Lung (tissue), 17 donors: ENCODE measurements at places on chromosomes 3 and 15. TPM values are rescaled to one million over a fixed set of nuclear protein-coding genes. Genes with fewer than 3 reads are reported as not detected.

DNA sequence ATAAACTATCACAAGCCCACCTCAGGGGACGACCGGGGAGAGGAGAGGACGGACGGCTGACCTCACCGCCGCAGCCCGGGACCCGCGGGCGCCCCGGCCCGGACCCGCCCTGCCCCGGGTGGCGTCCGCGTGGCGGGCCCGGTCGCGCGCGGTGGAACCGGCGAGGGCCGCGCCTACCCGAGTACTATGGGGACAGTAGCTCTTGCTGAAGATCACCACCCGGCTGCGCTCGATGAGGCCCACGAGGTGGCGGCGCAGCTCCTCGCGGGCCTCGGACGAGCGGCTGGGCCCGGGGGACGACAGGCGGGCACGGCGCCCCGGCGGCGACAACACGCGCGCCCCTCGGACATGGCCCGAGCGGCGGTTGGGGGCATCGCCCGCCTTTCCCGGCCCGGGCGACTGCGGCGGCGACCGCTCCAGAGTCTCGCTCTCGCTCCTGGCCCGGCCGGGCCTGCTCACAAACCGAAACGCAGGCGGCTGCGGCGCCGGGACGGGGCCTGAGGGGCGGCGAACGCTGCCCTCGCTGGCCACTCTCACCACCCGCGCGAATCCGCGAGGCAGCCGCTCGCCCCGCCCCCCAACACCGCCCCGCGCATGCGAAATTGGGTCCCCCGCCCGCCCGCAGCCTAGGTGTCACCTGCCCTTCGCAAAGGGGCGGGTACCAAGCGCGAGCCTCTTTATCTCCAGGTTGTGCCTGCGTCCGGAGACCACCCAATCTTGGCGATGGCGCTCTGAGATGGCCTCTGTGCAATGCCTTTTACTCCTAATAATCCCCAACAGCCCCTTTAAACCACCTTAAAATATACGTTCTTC is at the start of gene TXNRD3:
Gene TXNRD3 (minus strand): TSS at position 554 of the 813 bp plus-strand sequence.
- no peaks in the 10 kb centered on the region for H3K36me3 ChIP-seq
- H3K27ac ChIP-seq = peak within 1 kb of the TSS; percentile 92
- H3K4me1 ChIP-seq = no peaks in the 10 kb centered on the region
- H3K4me3 ChIP-seq = peak within 1 kb of the TSS; percentile 76

Gene SNTN
- total RNA-seq = 41.4 TPM

Gene RSRC1
- total RNA-seq = 53.5 TPM

GRCh38 chr3:171390051-171390941 is 69.9 kb downstream of the TNIK start:
- H3K27ac ChIP-seq = no peak overlapping the region
- H3K4me1 ChIP-seq = peaks cover 7% of the 10 kb centered on the region

- H3K36me3 ChIP-seq = no peaks in the 10 kb centered on the region
- H3K4me3 ChIP-seq = no peak overlapping the region
- no peak for DNase-seq
- no peak overlapping the region for H3K27ac ChIP-seq
- no peaks in the 10 kb centered on the region for H3K27me3 ChIP-seq
- peaks cover 13% of the 10 kb centered on the region for H3K4me1 ChIP-seq
These were observed 217.2 kb upstream of the CBLB start for GRCh38 chr3:106086038-106086437.

Gene ABI3BP
- 87.5 TPM for total RNA-seq

Gene EIF4E3
- 21.8 TPM for total RNA-seq
